ENCODE measurements at places on chromosomes 3 and 15.

GRCh38 chr15:44712346-44713005 lies 1.2 kb downstream of the B2M start:
- peak; percentile 84 for DNase-seq

DNA sequence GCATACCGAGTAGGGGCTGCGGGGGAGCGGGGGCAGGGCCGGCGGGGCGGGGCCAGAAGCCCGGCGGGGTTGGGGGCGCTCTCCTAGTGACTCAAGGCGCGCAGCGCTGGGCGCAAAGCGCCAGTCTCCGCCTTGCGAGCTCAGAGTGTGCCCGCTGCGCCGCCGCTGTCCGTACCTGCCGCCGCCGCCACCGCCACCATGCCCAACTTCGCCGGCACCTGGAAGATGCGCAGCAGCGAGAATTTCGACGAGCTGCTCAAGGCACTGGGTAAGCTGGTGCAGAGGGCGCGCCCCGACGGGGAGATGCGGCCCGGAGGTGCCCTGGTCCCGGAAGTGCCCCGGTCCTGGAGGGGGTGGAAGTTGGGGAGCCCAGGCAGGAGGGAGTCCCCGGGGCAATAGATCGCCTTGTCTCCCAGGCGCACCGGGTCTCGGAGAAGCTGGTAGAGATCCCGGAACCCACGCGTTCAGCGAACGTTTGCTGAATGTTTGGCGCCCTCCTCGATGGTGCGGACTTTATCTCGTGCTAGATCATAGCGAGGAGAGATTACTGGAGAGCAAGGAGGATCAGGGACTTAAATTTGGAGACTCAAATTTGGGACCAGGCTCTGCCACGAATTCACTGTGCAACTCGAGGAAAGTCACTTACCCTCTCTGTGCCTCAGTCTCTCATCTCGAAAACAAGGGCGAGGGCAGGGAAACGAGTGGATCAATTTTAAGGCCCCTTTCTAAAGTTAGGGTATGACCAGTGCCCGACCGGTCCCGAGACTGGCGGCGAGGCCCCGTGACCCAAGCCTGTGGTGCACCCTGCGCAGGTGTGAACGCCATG lies at the start of gene CRABP1:
CRABP1 (plus strand) TSS at position 123 of the 826 bp plus-strand sequence; CDS start at position 199, 76 bp downstream.
- DNase-seq, result no peak

- DNase-seq, result no peak
These were observed 27.8 kb upstream of the SPTBN5 start for GRCh38 chr15:41921639-41922038.

DNA sequence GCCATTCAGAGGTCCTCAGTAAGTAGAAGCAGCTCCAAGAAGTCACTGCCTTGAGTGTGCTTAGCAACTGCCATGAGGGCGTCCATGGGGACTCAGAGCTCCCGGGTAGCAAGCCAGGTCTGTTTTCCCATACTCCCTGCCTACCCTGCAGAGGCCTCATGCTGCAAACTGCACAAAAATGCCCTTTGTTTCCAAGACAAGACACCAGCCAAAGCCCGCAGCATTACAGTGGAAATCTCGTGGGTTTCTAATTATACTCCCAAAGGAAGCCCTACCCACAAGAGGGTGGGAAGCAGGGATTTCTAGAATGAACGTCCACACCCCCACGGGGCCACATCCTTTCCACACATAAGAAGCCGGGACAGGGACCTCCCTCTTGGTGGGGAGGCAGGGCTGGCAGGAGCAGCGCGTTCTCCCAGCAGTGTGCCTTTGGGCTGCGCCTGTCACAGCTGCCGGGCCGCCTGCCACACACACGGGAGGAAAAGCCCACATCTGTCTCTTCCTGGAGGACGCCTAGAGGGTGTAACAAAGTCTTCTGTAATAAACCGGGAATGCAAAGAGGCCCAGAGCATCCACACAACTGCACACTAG lies 31.1 kb downstream of the FAM174B start:
- peak; percentile 74 for DNase-seq

GRCh38 chr3:182570946-182571594 lies 222.2 kb upstream of the ATP11B start:
- no peak for DNase-seq
